Esophagus mucosa (tissue), 1 donor: ENCODE measurements at places on chromosomes 11 and 22. TPM values are rescaled to one million over a fixed set of nuclear protein-coding genes. Genes with fewer than 3 reads are reported as not detected.

The PIH1D2 gene
- total RNA-seq: 1.6 TPM

The DERL3 gene
- 1.5 TPM for total RNA-seq

The CHRNA10 gene
- total RNA-seq: 0.64 TPM

The HORMAD2 gene
- not detected for total RNA-seq

The HYLS1 gene
- 4.6 TPM for total RNA-seq

The OR52I2 gene
- not detected for total RNA-seq

The OR51I1 gene
- total RNA-seq: not detected

The TUG1 gene
- 41.0 TPM for total RNA-seq

The OSM gene
- 0.28 TPM for total RNA-seq
